ENCODE measurements at places on chromosomes 7 and 10.

- DNase-seq = no peak
Observed at GRCh38 chr10:117542706-117543224, at the start of gene EMX2. TSS of gene EMX2 (plus strand) at chr10:117542746. CDS start at chr10:117543268, 522 bp downstream.

DNA sequence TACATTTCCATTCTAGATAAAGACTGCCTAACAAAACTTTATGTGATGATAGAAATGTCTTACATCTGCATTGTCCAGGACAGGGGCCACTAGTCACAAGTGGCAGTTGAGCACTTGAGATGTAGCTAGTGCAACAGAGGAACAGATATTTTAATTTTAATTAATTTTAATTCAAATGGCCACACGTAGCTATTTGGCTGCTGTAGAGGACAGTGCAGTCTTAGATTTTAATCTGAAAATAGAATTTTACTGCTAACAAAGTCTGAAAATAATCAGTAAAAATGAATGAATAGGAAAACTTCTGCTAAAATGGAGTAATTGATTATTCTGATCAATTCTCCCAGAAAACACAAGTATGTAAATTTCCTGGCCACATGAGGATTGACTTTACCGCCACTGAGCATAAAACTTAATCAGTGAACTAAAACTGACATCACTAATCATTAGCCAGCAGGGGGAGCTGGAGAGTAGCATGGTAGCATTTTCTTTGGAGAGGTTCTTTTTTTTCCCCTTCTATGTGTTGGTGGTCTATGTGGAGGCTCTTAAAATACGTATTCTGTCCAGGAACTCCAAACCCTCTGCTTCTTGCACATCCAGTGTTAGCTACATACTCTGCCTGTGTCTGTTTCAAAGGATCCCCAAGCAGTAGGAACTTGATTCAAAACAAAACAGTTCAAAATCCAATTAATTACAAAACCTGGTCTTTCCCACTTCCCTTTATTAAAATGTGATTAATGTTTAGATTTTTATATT, 52.1 kb downstream of the TSPAN12 start:
- DNase-seq = peak; percentile 20

DNA sequence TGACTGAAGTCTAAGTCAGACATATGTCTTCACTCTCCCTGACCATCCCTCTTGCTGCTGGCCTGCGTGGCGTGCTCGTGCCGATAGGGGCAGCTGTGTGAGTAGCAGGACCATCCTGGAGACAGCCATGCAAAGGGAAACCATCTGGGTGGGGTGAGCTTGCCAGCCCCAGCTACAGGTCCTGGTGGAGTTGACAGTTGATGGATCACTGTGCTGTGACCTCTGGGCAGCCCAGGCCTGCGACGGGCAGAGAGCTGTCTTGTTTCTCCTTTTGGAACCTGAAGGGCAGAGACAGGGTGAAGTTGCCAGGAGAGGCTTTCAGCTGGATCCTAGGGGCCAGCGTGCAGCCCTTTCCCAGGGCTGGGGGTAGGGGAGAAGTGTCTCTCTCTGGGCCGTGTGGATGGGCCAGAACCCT, 44.7 kb downstream of the GRK5 start:
- no peak for DNase-seq

- DNase-seq = no peak
Observed at GRCh38 chr10:48416584-48417232, 110.2 kb downstream of the MAPK8 start.

- DNase-seq = no peak
Observed at GRCh38 chr7:133124974-133125373, 43.1 kb upstream of the CHCHD3 start.

- no peak for DNase-seq
Observed at GRCh38 chr10:30828164-30828563, 198.6 kb upstream of the LYZL2 start.

DNA sequence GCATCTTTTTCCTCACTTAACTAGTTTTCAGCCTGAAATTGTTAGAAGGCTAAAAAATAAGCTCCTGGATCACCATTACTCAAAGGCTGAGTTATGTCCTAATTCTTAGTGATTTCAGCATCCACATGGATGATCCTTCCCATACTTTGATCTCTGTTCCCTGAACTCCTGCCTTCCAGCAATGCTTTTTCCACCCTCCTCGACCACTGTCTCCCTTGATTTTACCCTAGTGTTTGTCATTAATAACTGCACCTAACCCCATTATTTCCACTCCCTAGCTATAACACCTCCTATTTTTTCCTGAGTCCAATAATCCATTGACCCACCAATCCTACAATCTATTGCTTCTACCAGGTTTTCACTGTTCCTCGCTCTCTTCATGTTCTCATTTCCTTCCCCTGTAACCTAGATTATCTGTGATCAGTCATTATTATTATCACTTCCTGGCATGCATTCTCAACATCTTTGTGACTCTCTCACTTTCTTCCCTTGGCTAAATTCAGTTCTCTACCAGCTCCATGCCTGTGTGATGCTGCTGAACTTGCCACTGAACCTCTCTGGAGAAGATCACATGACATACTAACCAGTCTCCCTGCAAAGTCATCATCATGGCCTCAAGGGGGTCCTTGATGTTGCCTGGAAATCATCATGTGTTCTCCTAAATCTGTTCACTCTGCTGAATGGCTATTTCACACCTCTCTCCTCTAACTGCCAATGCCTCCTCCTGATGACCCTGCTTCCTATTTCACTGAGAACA, 6.5 kb upstream of the CALU start:
- no peak for DNase-seq

- DNase-seq = no peak
Observed at GRCh38 chr7:128151635-128152034, 89.4 kb upstream of the LEP start.

- DNase-seq = no peak
Observed at GRCh38 chr7:75579899-75580298, 87.8 kb downstream of the SPDYE5 start.

DNA sequence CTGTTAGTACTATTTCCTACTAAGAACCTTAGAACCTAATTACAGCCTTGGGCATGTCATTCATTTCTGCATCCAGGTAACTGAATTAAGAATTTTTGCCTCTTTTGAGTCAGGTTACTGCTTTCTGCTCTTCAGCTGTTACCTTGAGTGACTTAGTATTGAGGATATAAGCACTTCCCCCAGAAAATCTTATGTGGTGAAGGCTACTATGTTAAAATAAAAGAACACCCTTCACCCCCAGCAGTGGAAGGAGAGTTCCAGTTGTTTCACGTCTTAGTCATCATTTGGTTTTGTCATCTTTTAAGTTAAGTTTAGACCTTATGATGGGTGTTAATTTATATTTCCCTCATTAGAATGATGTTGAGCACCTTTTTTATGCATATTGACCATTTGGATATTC, 82.8 kb downstream of the GLCCI1 start:
- no peak for DNase-seq

DNA sequence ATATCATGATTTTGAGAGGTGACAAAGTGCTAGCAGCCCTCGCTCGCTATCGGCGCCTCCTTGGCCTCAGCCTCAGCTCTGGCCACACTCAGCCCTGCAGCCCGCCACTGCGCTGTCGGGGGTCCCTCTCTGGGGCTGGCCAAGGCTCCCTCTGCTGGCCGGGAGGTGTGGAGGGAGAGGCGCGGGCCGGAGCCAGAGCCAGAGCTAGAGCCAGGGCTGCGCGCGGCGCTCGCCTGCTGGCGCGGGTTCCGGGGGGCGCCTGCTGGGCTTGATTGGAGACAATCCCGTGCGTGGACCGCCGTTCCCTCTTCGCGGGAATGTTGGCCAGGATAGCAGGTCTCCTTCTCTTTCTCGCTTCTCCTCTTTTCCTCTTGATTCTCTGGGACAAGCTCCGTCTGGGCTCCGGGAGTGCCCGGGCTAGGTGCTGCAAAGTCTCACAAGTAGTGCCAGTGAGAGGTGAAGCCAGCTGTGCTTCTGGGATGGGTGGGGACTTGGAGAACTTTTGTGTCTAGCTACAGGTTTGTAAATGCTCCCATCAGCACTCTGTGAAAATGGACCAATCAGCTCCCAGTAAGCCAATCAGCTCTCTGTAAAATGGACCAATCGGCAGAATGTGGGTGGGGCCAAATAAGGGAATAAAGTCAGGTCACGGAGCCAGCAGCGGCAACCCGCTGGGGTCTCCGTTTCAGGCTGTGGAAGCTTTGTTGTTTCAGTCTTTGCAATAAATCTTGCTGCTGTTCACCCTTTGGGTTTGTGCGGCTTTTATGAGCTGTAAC, 43.4 kb upstream of the ELMO1 start:
- no peak for DNase-seq

DNA sequence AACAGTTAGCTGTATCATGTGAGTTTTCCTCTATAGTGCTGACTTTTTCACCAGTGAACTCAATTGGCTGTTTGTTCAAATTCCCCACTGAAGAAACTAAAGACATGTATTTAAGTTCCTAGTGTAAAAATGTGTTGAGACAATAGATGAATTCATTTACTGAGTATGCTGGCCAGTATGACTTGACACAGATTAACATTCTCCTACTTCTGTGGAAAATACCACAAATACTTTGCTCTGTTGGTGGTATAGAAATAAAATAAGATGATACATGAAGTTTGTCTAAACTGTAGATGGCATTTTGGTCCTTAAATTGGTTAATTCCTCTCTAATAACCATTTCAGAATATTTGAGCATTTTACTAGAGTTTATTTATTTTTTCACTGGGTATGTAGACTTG, 227.7 kb upstream of the TEX47 start:
- DNase-seq = no peak

GRCh38 chr10:122894261-122894944, 15.0 kb upstream of the FAM24B start:
- DNase-seq = no peak
